ENCODE measurements at places on chromosomes 13 and 19.

- DNase-seq, result no peak
These were observed 92.1 kb downstream of the GADD45B start for GRCh38 chr19:2567996-2568395.

DNA sequence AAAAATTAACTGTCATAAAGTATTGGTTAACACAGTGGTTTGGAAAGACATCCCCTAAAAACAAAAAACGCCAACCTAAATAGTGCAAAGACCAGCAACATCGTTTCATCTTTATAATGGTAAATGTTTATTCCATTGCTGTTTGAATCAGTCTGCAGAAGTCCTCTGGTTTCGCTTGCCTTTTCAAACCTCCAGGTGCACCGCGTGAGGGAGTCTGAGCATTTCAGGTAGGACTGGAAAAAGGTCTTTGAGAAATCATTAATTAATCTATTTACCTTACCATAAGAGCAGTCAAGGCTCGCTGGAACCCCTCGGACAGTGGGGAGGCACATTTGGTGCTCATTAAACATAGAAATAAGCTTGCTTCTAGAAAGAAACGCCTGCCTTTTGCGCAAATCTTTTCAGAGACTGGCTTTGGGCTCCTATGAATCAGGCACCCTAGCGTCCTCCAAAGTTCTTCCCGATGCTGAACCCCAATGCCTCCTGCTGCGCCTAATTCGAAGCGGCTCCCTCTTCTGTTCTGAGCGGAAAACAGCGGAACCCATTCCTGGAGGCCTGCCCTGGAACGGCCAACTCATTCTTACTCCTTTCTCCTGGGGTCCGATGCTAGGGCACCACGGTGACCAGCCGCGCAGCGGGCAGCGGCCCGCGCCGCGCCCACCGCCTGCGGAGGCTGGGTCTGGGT, 951 bp upstream of the MTUS2 start:
- DNase-seq, result peak; percentile 39

DNA sequence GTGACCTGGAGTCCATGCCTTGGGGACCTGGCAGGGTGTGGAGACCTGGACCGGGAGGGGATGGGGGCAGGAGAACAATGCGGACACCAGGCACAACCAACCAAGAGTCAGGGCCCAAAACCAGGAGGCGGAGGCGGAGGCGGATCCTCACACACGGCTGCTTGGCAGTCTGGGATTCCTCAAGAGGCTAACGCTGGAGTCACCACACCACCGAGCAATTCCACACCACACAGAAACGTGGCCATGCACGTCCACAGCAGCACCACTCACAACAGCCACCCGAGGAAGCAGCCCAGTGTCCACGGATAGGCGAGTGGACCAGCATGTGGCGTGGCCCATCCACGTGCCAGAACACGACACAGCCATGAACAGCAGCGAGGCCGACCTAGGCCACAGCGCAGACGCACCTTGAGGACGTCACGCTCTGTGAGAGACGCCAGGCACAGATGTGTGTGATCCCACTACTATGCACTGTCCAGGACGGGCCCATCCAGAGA, 17.7 kb downstream of the SBNO2 start:
- DNase-seq, result no peak

DNA sequence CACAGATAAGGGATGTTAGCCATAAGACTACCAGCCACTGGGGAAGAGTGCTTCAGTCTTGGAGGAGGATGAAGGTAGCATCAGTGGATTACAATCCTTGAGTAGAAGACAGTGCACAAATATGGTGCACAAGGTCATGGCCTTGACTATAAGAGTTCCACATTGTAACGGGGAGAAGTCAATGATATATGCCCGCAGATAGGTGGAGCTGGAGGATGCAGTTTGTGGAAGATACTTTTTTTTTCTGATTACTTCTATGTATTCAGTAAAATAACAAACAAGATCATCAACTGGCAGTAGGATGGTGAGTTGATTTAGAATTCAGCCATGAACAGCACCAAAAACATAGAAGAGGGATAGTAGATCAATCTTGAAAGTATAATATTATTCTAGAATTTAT, 926.8 kb upstream of the MIR17HG start:
- DNase-seq, result no peak

DNA sequence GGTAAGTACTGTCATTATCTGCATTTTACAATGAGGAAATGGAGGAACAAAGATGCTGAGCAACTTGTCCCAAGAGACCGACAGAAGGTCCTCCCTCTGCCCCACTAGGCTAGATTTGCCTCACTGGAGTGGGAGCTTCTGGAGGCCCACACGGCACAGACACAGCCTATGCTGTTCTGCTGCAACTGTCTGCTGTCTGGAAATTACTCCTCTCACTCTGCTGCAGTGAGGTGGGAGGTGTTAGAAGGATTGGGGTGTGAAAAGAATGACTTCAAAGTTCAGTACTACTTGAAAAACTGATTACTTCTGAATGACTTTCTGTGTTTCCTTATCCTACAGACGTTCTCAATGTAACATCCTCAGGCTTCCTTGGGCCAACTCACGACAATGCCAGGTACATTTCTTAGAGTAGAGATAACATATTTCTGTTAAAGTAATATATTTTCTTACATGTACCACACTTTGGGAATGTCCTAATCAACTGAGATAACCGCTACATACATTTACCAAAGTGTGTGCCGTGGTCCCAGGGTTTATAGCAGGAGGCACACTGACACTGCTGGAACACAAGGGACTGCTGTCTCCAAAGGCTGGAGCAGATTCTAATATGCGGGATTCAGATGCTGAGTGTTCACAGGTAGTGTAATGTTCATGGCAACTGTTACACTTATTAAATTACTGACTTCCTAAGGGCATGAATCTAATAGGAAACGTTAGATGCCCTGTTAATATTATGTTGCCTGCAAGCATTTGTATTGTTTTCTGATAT, 53.5 kb upstream of the WASF3 start:
- peak; percentile 35 for DNase-seq

- no peak for DNase-seq
These were observed 280.7 kb upstream of the MIR17HG start for GRCh38 chr13:91066745-91067144.

Data from NB4 (cell line).